ENCODE measurements at places on chromosomes 6 and 20.

DNA sequence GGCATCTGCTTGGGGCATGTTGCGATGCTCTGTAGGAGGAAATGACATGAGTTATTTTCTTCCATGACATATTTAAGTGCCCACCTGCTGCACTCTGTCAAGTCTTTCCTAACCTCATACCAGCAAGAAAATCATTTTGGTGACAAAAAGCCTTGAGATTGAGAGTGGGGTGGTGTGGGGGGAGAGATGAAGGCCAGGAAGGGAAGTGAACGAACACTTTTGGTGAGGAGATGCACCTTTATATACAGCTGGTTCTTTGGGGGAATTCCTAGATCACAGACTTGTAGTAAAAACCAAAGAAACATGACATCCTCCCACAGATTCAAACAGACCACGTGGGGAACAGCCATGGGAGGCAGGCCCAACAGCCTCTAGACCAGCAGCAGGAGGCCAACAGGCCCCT, 26.1 kb downstream of the NCOA5 start:
- no peak for DNase-seq

- DNase-seq, result no peak
Measured at GRCh38 chr6:122676688-122677087, 66.5 kb downstream of the PKIB start.

DNA sequence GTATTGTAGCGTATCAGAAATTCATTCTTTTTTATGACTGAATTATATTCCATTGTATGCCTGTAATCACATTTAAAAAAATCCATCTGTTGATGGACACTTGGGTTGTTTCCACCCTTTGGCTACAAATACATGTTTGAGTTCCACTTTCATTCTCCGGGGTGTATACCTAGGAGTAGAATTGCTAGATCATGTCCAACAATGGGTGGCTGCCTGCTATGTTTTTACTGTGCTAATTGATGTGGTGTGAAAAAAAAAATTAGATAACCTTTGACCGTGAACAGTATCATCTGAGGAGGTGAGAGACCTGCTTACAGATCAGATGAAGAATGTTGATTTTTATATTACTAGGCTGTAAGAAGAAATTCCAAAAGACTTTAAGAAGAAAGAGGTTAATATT, 37.1 kb downstream of the TOP1 start:
- no peak for DNase-seq

GRCh38 chr6:32096087-32096393, 13.1 kb downstream of the TNXB start:
- no peak for DNase-seq

- no peak for DNase-seq
Measured at GRCh38 chr6:46453216-46453615, 38.0 kb downstream of the RCAN2 start.
